Right renal cortex interstitium (tissue), 3 donors: ENCODE measurements at places on chromosomes 4 and X. TPM values are rescaled to one million over a fixed set of nuclear protein-coding genes. Genes with fewer than 3 reads are reported as not detected.

IDS gene
- polyA plus RNA-seq = 29.4 TPM

RAB40A gene
- polyA plus RNA-seq = 2.1 TPM

CXCL1 gene
- polyA plus RNA-seq = 0.50 TPM

FAM9B gene
- polyA plus RNA-seq = 0.17 TPM

KCND1 gene
- polyA plus RNA-seq = 2.1 TPM
